ENCODE measurements at places on chromosomes 3 and 15.

GRCh38 chr3:119258915-119259314 lies 18.2 kb upstream of the B4GALT4 start:
- DNase-seq: no peak

DNA sequence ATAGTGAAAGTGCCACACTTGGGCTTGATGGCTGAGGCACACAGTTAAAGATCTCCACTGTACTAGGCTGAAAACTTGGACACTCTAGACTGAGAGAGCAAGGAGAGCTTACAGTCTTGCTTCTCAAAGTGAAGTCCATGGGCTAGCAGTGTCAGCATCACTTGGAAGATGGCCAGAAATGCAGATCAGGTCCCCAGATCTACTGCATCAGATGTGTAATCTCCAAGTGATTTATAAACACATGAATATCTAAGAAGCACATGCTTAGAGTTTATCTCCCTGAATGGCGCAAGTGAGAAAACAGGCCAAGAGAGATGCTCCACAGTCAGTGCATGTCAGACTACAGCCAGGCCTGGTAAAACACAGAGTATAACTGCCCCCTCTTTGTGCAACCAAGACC lies 308.6 kb downstream of the CLSTN2 start:
- no peak for DNase-seq

- DNase-seq: no peak
These were observed 72.9 kb downstream of the RBMS3 start for GRCh38 chr3:29353807-29354206.

DNA sequence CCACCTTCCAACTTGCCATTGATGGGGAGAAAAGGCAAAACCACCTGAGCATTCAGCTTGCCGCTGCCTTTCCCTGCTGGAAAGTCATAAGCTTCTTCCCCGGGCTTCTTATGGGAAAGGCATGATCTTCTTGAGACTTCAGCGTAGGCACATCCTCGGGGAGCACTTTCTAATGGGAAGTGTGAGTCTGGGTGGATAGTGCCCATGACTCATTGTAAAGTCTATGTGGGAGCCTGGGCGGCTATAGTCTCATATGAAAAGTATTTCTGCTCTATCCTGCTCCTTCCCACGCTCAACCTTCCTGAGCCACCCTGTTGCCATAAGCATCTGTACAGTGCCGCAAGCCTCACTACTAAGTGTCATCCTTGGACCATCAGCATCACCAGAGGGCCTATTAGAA lies 309.9 kb upstream of the THBS1 start:
- DNase-seq: no peak

- DNase-seq: no peak
These were observed 60.2 kb downstream of the TMEM44 start for GRCh38 chr3:194572944-194573491.

GRCh38 chr3:106421426-106421825 lies 552.6 kb upstream of the CBLB start:
- DNase-seq: no peak

- DNase-seq: no peak
These were observed 81.2 kb downstream of the FBXL22 start for GRCh38 chr15:63678393-63678792.

GRCh38 chr15:101464256-101464998 lies 25.1 kb downstream of the PCSK6 start:
- DNase-seq: no peak

GRCh38 chr15:92053753-92054316 lies 200.3 kb downstream of the SLCO3A1 start:
- DNase-seq: no peak

DNA sequence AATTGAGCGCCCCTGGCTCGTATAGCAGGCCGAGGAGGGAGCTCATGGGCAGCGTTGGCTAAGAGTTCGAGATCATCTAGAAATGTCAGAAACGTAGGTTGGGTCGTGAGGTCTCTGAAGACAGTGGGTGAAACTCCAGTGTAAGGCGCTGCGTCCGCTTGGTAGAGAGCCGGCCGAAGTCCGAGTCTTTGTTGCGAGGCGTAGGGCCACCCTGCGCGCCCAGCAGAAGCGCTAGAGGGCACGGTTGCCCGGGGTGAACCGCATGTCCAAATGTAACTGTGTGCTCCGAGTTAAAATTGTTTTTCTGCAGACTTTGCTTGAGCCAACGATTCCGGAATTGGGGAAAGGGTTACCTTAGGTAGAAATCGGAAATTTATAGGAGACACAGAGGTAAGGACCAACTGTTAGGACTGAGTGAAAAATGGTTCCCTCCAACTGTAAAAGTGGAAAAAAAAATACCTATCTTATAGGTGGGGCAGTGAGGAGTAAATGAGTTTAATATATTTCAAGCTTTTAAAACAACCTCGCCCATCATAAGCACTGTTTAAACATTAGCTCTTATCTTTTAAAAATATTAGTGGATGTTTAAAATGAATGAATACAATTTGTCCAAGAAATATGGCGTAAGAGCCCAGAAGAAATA lies 993 bp upstream of the SIAH2 start:
- DNase-seq: no peak

- DNase-seq: no peak
These were observed 86.5 kb downstream of the FRMD4B start for GRCh38 chr3:69299344-69299743.

DNA sequence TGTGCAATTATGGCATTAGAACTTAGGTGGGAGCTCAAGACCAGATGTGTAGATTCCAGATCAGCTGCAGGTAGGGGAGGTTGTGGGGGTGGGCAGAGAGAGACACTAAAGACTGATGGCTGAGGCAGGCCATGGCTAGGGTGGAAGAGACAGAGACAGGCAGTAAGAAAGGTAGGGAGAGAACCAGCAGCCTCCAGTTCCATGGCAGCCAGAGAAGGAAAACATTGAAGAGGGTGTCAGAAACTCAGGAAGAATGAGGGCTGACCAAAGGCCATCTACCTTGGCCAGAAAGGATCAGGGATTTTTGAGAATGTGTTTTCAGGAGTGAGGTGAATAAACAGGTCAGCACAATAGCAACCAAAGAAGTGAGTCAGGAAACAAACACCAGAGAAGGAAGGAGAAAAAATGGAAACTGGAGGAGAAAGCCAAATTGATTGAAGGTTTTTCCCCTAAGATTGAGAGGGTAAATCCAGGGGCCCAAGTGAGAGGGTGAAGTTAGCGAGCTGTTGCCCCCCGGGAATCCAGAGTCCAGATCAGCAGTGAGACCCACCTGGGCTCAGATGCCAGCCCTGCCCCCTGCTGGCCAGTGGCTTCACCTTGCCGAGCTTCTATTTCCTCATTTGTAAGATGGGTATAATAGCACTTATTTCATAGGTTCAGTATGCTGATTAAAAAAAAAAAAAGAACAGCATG lies 41.0 kb downstream of the ABHD2 start:
- no peak for DNase-seq

DNA sequence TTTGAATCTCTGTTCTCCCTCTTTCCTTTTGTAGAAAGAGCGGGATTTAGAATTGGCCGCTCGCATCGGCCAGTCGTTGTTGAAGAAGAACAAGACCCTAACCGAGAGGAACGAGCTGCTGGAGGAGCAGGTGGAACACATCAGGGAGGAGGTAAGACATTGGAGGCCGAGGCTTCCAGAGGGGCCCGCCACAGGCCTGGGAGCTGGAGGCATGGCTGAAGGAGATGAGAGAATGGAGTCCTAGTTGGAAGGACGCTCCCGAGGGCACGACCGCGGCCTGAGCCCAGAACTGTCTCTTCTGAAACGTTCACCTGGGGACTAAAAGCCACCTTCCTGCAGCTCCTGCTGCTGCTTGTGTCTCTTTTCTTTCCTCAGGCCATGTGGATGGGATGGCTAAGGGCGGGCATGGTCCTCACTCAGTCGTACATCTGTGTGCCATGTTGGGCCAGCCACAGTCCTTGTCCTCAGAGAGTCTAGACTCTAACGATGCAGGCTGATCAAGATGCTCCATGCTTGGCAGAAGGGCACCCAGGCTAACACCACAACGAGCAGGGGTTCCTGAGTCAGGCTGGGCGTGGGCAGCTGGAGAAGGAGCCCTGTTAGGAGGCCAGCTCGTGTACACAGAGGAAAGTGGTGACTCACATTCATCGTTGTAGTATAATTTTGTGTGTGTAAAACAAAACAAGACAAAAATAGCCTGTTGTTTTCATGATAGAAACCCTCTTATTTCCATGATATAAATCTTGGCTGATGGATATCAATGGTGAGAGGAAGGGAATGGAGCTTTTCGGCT lies 81.1 kb downstream of the CCK start:
- DNase-seq: no peak

GRCh38 chr3:101962055-101962454 lies 112.7 kb downstream of the NFKBIZ start:
- no peak for DNase-seq

- no peak for DNase-seq
These were observed 114.5 kb upstream of the STRIT1 start for GRCh38 chr3:155407971-155408370.

DNA sequence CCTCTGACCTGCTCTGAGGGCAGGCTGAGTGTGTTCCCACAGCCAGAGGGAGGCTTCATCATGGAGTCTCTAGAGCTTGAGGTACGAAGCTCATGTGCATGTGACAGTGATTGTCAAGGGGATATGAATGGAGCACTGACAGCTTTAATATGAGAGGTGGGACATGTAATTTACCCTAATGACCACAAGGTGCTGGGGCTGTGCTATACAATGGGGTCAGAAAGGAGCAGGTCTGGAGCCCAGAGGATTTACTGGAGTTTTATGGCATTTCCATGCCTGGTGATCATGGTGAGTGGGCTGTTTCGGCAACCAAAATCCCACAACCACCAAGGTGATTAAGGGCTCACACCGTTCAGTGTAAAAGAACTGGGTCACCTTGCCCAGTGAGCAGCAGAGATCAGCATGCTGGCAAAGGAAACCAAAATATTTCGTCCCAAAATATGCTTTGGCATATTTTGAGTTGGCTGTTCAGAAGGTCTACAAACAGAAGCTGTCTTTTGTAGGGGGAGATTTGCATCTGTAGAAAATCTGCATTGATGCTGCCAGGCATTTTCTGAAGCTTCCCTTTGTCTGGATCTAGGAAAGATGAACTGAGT lies 40.1 kb upstream of the RASGRF1 start:
- no peak for DNase-seq

DNA sequence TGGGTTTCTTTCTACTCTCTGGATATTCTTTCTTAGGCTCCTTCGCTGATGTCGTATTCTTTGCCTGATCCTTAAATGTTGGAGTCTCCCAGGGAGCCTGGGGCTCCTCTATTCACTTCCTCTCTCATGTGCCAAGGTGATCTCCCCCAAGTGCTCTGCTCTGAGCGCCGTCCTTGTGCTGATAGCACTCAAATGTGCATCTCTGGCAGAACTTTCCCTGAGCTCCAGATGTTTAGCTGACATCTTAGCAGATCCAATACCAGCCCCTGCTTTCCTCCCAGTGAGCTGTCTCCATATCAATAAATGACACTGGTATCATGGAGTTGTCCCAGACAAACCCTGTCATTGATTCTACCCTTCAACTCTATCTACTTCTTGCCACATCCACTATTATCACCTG lies 62.4 kb downstream of the NTRK3 start:
- DNase-seq: no peak

DNA sequence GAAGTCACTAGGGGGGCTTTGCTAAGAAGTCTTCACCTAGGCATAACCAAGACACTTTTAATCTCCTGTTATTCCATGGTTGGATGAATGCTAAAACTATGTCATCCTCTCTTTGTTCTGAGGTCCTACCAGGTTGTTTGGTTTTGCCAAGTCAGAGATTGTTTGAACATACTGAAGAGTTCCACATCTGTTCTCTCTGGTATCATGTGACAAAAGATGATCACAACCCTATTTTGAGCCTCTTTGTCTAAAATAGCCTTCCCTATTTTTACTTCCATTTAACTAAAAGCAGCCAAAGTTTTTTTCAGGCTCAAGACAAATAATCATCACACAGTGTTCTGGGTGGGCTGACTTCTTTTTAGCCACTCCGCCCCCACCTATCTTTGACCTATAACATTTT lies 218.4 kb upstream of the LMCD1 start:
- no peak for DNase-seq

GRCh38 chr3:196990601-196991007 lies 22.0 kb upstream of the PIGZ start:
- no peak for DNase-seq
